Activated T-helper 1 cell treated with anti-CD3 and anti-CD28 coated beads, Interleukin-12 subunit alpha, Interleukin-12 subunit beta, Interleukin-2, Interleukin-4 antibody, amounts not matched to agents 30 ng/mL and 10 ng/mL and 1 ng/mL, durations not matched to agents 14 hours and 24 hours and 36 hours (primary cell): ENCODE measurements at places on chromosomes 5 and 9. TPM values are rescaled to one million over a fixed set of nuclear protein-coding genes. Genes with fewer than 3 reads are reported as not detected.

Gene SNCAIP
- not detected in 2 replicates for total RNA-seq

Gene DEPDC1B
- total RNA-seq, result 19.6 and 21.2 TPM in 2 replicates

Gene PIP5K1B
- total RNA-seq, result 77.4 and 78.5 TPM in 2 replicates

Gene CNTNAP3
- not detected in 2 replicates for total RNA-seq

Gene CEP78
- total RNA-seq, result 35.2 and 41.1 TPM in 2 replicates

Gene TAF1L
- 0.03 TPM in 1 of 2 replicates, not detected in the other for total RNA-seq

Gene F2RL2
- total RNA-seq, result not detected in 2 replicates

Gene SPACA9
- 0.88 and 0.91 TPM in 2 replicates for total RNA-seq

GRCh38 chr5:113190347-113190746 is 213.7 kb downstream of the DCP2 start:
- no peak overlapping the region for H3K27ac ChIP-seq
- H3K27me3 ChIP-seq, result no peaks in the 10 kb centered on the region
- H3K4me3 ChIP-seq, result no peak overlapping the region
- H3K4me1 ChIP-seq, result no peaks in the 10 kb centered on the region

DNA sequence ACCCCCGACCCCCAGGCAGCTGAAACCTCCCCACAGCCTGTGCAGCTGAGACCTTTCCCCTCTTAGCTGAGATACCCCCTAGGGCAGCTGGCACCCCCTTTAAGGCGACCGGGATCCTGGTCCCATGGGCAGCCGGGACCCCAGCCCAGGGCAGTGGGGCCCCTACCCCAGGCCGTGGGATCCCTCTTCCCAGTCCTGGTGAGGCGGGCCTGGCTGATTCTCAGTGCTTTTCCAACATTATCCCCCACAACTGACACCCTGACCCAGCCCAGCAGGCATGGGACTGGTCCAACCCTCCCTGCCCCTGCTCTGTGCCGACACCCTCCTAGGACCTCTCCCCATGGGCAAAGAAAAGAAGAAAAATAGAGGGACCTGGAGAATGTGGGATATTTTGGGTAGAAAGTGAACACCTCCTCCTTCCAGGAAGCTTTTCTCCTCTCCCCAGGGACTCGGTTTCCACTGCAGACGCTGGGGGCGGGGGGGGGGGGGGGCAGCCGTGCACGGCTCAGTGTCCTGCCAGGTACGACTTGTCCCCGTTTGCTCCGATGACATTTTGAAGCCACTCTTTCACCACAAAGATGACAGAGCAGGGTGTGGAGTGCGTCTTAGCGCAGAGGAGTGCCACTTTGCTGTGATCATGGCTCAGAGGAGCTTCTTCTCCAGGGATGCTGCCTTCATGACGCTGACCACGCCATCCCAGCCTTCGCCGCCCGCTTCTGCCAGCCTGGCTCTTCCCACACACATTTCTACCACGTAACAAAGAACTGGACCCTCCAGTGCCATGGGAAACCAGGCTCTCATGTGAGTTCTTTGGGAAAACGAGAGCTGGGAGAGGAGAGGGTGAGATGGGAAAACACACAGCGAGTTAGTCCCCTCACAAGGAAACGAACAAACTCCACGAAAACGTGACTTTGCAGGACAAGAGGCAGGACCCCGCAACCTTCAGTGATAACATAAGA is 47.5 kb downstream of the MRPL36 start:
- no peaks in the 10 kb centered on the region for H3K36me3 ChIP-seq
- no peak overlapping the region for H3K4me3 ChIP-seq
- H3K27ac ChIP-seq, result no peak overlapping the region
- no peaks in the 10 kb centered on the region for H3K4me1 ChIP-seq

DNA sequence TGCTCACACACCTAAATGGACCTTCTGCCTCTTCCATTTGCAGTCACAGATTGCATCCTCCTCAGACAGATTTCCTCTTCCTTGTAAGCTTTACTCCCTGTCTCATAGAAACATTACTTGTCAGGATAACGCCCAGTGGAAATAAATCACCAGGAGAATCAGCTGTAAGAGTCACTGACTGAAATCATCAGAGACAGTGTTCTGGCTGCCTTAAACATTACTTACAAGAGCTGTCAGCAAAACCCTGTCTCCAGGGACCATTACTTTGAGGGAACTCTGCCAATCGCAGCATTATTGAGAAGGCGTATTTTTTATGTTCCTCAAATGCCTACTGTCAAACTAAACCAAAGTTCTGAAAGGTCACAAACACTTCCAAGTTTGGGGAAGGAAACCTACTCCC is 5.9 kb downstream of the DPYSL3 start:
- DNase-seq, result no peak
- H3K36me3 ChIP-seq, result no peaks in the 10 kb centered on the region
- no peaks in the 10 kb centered on the region for H3K4me1 ChIP-seq
- H3K27me3 ChIP-seq, result peaks cover 14% of the 10 kb centered on the region

- H3K4me1 ChIP-seq, result no peaks in the 10 kb centered on the region
- H3K4me3 ChIP-seq, result no peak overlapping the region
- H3K27ac ChIP-seq, result no peak overlapping the region
Measured at GRCh38 chr5:9861666-9862256, 231.6 kb upstream of the TAS2R1 start.

- H3K27ac ChIP-seq, result no peak overlapping the region
- no peak overlapping the region for H3K4me3 ChIP-seq
- H3K36me3 ChIP-seq, result no peaks in the 10 kb centered on the region
- DNase-seq, result no peak
- H3K27me3 ChIP-seq, result no peaks in the 10 kb centered on the region
Measured at GRCh38 chr5:58773744-58774441, 191.0 kb downstream of the RAB3C start.

GRCh38 chr5:139461698-139462097 is 845 bp downstream of the ECSCR start:
- H3K27ac ChIP-seq, result no peak overlapping the region
- no peak for DNase-seq

GRCh38 chr5:17788351-17788750 is 154.1 kb downstream of the TAF11L14 start:
- H3K36me3 ChIP-seq, result no peaks in the 10 kb centered on the region
- no peaks in the 10 kb centered on the region for H3K4me1 ChIP-seq
- no peak for DNase-seq
- H3K27me3 ChIP-seq, result no peaks in the 10 kb centered on the region
- no peak overlapping the region for H3K27ac ChIP-seq
- no peak overlapping the region for H3K4me3 ChIP-seq

- H3K4me3 ChIP-seq, result no peak overlapping the region
- peaks cover 10% of the 10 kb centered on the region for H3K36me3 ChIP-seq
- no peak for DNase-seq
- H3K27me3 ChIP-seq, result peaks cover 7% of the 10 kb centered on the region
- H3K27ac ChIP-seq, result no peak overlapping the region
Measured at GRCh38 chr5:10590226-10590999, 26.5 kb downstream of the ANKRD33B start.

- H3K4me3 ChIP-seq, result no peak overlapping the region
- no peaks in the 10 kb centered on the region for H3K27me3 ChIP-seq
- no peak for DNase-seq
- no peaks in the 10 kb centered on the region for H3K36me3 ChIP-seq
- no peak overlapping the region for H3K27ac ChIP-seq
Measured at GRCh38 chr9:110996436-110997220, 41.6 kb downstream of the LPAR1 start.

- H3K4me1 ChIP-seq, result no peaks in the 10 kb centered on the region
- H3K27me3 ChIP-seq, result no peaks in the 10 kb centered on the region
- no peak overlapping the region for H3K27ac ChIP-seq
- no peaks in the 10 kb centered on the region for H3K36me3 ChIP-seq
- no peak for DNase-seq
- H3K4me3 ChIP-seq, result no peak overlapping the region
Measured at GRCh38 chr5:127041571-127041970, 11.2 kb upstream of the MARCHF3 start.

- H3K27me3 ChIP-seq, result no peaks in the 10 kb centered on the region
- H3K27ac ChIP-seq, result no peak overlapping the region
- DNase-seq, result no peak
- no peaks in the 10 kb centered on the region for H3K36me3 ChIP-seq
- H3K4me3 ChIP-seq, result no peak overlapping the region
Measured at GRCh38 chr9:30732060-30732459, 1652.4 kb upstream of the ACO1 start.

DNA sequence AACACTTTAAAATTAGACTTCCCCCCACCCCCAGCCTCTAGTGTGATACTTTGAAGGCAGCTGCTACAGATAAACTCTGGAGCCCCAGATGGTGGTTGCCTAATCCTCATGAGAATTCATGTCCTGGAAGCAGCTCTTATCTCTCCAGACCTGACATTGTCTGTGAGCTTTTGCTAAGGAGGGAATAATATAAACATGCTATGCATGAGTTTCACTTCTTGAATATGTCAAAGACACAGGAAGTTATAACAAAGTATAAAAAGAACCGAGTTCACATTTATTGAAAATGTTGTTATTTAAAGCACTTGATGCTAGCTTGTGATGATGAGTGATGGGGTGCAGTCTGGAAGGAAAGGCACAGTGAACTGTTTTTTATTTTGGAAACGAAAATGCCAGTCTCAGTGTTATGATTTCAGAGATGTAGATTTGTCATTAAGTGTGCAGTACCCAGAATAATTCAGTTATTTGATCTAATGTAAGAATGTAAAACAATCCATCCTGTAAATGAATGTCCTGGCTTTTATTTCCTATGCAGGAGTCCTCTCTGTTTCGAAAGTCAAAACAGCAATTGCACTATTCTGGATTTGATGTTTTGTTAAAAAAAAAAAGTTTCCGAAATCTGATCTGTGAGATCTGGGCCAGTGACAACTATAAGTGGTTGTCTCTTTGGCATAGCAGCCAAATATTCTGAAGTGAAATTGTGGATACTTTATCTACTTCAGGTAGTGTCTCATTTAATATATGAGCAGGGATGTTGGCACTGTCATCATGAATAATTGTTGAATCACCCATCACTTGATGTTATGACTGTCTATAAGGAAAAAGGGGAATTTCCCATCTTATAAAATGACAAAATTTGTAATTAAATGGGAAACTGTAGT is 77.0 kb downstream of the ZCCHC7 start:
- no peak overlapping the region for H3K4me3 ChIP-seq
- peaks cover 20% of the 10 kb centered on the region for H3K36me3 ChIP-seq
- no peak for DNase-seq
- no peak overlapping the region for H3K27ac ChIP-seq
- H3K27me3 ChIP-seq, result no peaks in the 10 kb centered on the region
- H3K4me1 ChIP-seq, result peaks cover 49% of the 10 kb centered on the region

GRCh38 chr5:170075696-170076095 is 30.0 kb upstream of the FOXI1 start:
- H3K36me3 ChIP-seq, result peaks cover 50% of the 10 kb centered on the region
- H3K27ac ChIP-seq, result no peak overlapping the region
- DNase-seq, result no peak
- H3K27me3 ChIP-seq, result no peaks in the 10 kb centered on the region

GRCh38 chr9:132575005-132575609 is 7.3 kb upstream of the BARHL1 start:
- H3K36me3 ChIP-seq, result peaks cover 1% of the 10 kb centered on the region
- H3K4me3 ChIP-seq, result no peak overlapping the region
- peak; percentile 25 for DNase-seq
- H3K27me3 ChIP-seq, result peaks cover 51% of the 10 kb centered on the region
- no peaks in the 10 kb centered on the region for H3K4me1 ChIP-seq

GRCh38 chr5:72955143-72955767 is 586 bp upstream of the FCHO2 start:
- peaks cover 56% of the 10 kb centered on the region for H3K27me3 ChIP-seq
- H3K4me3 ChIP-seq, result peak overlapping the region; percentile 85
- DNase-seq, result no peak
- H3K4me1 ChIP-seq, result peaks cover 15% of the 10 kb centered on the region
- H3K27ac ChIP-seq, result peak overlapping the region; percentile 32

GRCh38 chr5:18032744-18033143 is 398.5 kb downstream of the TAF11L14 start:
- no peak overlapping the region for H3K4me3 ChIP-seq
- no peaks in the 10 kb centered on the region for H3K27me3 ChIP-seq
- DNase-seq, result no peak
- H3K36me3 ChIP-seq, result no peaks in the 10 kb centered on the region

DNA sequence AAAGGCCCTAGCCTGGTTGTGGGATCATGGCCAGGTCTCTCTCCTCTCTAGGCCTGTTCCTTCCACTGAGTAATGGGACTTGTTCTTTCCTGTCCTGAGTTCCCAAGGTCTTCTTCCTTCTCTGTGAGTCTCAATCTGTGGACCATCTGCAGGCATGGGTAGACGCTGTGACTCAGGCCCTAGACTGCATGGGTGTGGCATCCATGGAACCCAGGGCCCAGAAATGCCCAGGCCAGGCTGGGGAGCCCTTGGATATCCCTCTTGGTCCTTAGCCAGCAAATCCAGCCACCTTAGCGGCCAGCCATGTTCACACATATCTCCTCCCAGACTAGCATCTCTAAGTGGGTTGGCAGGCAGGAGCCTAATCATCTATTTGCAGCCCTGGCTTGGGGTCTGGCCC is 2.3 kb upstream of the ACSL6 start:
- no peak overlapping the region for H3K4me3 ChIP-seq
- H3K27me3 ChIP-seq, result peaks cover 81% of the 10 kb centered on the region
- DNase-seq, result no peak
- H3K36me3 ChIP-seq, result peaks cover 8% of the 10 kb centered on the region

- no peak overlapping the region for H3K27ac ChIP-seq
- no peak for DNase-seq
- H3K36me3 ChIP-seq, result peaks cover 31% of the 10 kb centered on the region
- H3K4me3 ChIP-seq, result no peak overlapping the region
Measured at GRCh38 chr5:149503006-149503405, 48.2 kb downstream of the CSNK1A1 start.

GRCh38 chr9:37293664-37294524 is 128.6 kb upstream of the GRHPR start:
- no peak overlapping the region for H3K4me3 ChIP-seq
- DNase-seq, result no peak
- H3K36me3 ChIP-seq, result peaks cover 9% of the 10 kb centered on the region

DNA sequence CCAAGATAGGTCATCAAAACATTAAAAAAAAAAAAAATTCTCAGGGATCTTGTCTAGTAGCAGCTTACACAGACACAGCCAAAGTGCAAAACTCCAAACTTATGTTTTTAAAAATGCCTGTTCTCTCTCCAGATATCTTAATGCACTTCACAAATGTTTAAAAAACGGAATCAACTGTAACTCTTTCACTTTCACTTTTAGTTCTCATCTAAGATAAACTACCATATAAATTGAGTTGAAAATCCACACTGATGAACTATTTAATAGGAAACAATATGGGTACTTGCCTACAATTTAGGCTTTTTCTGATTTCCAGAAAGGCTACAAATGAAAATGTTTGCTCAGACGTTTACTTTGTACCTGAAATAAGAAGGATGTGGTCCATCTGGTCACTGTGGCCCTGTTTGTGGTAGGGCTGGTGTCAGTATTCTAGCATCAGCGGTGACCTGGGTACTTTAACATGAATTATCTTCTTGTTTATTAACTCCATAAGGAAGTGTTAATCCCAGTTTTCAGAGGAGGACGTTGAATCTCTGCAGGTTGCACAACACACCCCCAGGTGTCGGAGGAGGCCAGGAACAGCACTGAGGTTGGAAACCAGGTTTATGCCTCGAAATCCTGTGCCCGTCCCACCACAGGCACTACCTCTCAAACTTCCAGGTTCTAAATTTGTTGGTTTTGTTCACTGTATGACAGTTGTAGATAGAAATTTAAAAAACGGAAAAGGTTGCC is 13.3 kb upstream of the LPCAT1 start:
- H3K4me3 ChIP-seq, result peak overlapping the region; percentile 71
- H3K36me3 ChIP-seq, result no peaks in the 10 kb centered on the region
- peak overlapping the region; percentile 79 for H3K27ac ChIP-seq
- H3K27me3 ChIP-seq, result peaks cover 22% of the 10 kb centered on the region
